Progenitor cell of endocrine pancreas (in vitro differentiated cells): ENCODE measurements at places on chromosomes 1 and 21. TPM values are rescaled to one million over a fixed set of nuclear protein-coding genes. Genes with fewer than 3 reads are reported as not detected.

CELA2A gene
- total RNA-seq = not detected in 2 replicates

OR2AK2 gene
- not detected in 2 replicates for total RNA-seq

IFNAR2 gene
- total RNA-seq = 17.4 and 19.2 TPM in 2 replicates

- no peak overlapping the region for H3K27ac ChIP-seq
- no peaks in the 10 kb centered on the region for H3K27me3 ChIP-seq
- no peak overlapping the region for H3K4me3 ChIP-seq
Observed at GRCh38 chr1:230379928-230380327, 46.2 kb downstream of the PGBD5 start.

DNA sequence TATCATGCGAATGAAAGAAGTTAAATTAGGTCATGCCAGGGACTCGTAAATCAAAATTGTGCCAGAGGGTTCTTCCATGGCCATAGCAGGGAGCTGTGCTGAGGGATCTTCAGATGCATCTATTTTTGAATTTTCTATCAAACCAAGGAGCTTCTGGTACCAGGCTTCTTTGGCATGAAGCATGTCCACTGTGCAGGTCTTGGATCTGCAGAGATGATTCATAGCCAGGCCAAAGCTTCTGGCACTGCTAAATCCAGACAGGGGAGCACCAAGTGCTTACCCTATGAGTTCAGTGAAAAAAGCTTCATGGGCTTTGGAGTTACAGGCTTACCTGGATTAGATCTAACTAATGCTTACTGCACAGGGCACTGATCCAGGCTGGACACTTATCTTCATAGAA, 154.2 kb upstream of the DAB1 start:
- H3K27me3 ChIP-seq = peaks cover 12% of the 10 kb centered on the region
- H3K4me1 ChIP-seq = peaks cover 13% of the 10 kb centered on the region
- H3K27ac ChIP-seq = no peak overlapping the region
- no peak for DNase-seq
- H3K36me3 ChIP-seq = no peaks in the 10 kb centered on the region
- no peak overlapping the region for H3K4me3 ChIP-seq

DNA sequence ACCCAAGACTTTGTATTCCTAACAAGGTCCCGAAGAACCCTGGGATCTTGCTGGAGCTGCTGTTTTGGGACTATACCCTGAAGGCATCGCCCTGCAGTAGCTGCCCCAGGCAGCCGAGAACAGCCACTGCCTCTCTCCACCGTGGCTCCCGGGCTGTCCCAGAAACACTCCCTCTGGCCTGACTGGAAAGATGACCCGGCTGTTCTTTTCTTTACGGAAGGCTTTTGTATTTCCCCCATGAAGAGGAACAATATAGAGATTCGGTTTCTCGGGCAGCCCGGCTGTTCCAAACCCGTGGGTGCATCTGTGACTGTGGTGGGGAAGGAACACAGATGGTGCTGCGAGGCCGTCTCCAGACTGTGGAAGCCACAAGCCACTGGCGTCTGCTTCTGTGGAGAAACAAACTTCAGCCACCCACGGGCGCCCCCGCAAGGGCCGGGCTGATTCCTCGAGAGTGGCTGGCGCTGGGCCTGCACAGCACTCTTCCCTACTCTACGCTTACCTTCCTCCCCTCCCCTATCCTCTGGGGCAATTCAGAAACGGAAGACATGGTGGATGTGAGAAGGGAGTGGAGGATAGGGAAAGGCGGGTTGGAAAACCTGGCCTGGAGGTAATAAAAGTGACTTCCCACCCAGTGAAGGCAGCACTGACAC, 33.7 kb upstream of the VASH2 start:
- peak overlapping the region; percentile 56 for H3K4me3 ChIP-seq
- H3K36me3 ChIP-seq = no peaks in the 10 kb centered on the region
- DNase-seq = no peak
- peaks cover 56% of the 10 kb centered on the region for H3K27me3 ChIP-seq
- peaks cover 6% of the 10 kb centered on the region for H3K4me1 ChIP-seq
